ENCODE measurements at places on chromosomes 6 and 20.

DNA sequence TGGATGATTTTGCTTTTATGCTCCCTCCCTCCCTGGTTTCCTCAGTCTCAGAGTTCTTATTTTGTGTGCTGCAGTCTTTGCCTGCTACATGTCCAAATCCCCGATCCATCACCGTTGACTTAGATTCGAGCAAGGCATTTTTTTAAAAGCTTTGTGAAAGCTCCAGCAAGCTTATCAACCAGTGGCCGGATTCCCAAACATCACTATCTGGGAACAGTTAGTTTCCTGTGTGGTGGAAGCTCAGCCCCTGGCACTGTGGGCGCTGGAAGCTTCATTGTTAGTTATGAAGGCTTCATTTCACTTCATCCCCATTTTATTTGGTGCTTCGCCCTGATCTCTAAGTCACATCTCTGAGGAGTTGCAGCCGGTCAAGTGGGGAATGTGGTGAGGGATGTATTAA lies 44.7 kb downstream of the DEK start:
- no peak for DNase-seq

DNA sequence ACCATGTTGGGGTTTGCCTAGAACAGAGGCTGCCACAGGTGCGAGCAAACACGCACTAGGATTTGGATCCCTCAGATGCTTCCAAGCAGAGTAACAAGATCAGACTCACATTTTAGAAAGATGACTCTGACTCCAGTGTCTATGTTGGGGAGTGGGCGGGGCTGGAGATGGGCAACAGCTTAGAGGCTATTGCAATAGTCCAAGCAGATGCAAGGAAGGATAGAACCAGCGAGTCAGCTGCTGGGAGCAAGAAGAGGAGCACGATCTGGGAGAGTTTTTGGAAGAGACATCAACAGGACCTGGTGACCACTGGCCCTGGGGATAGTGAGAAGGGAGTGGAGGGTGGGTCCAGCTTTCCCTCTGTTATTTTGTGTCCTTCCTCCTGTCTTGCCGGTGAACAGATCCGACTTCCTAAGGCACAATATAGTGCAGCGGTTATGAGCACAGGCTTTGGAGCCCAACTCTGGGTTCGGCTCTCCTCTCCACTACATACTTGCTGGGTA lies 52.7 kb downstream of the FGD2 start:
- no peak for DNase-seq

DNA sequence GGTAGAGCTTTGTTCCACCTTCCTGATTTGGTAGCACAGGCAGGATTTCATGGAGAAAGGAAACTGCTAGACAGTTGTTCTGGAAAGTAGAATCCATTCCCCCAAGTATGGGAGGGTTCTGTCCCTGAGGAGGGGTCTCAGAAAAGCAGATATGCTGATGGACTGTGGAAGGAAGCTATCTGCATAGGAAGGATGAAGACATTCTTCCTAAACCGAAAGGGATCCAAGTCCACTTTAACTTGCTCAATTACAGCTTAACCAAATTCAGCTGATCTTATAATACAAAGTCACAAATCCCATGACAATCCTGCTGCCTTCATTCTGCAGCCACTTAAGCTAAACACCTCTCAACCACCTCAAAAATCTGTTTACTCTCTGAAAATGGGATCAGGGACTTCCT lies 2.6 kb downstream of the MAN1A1 start:
- no peak for DNase-seq

DNA sequence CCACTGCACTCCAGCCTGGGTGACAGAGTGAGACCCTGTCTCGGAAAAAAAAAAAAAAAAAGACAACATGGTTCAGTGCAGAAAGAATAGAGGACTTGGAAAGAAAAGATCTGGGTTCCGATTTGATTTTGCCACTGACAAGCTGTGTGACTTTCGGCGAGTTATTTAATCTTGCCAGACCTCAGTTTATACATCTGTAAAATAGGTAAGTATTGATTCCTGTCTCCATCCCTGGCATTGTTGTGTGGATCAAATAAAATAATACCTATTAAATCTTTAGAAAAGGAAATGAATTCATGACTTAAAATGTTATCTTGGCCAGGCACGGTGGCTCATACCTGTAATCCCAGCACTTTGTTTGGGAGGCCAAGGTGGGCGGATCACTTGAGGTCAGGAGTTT lies 7.0 kb downstream of the ITCH start:
- no peak for DNase-seq

DNA sequence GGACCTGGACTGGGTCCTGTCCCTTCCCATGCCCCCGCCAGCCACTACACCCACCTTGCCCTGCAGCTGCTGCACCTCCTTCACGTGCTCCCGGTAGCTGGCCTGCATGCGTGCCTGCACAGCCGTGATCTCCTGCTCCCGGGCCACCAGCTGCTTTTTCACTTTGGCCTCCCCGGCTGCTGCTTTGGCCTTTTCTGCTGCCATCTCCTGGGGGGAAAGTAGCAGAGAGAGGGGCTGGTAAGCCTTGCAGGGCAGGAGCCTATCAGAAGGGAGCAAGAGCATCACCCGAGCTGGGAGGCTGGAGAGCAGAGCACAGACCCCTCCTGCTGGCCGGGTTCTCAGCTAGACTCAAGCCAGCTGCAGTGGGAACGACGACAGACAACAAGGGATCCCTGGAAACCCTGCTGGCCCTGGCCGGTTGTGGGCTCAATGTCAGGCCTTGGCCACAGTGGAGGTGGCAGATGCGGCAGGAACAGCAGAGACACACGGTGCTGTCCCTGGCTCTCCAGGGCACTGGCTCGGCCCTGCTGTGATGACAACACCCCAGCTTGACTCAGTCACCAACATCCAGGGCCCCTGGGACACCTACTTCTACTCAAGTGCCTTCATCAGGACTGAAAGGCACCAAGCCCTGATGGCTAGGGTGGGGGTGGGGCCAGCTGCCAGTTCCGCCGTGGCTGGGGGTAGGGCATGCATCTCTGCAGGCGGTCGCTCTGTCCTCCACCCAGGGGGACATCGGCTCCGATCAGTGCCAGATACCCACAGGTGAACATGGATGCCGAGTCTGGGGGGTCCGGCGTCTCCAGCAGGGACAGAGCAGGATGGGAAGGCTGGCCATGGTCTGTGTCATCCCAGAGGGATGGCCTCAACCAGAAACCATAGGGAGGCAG lies 45.3 kb downstream of the RRBP1 start:
- DNase-seq, result no peak

GRCh38 chr6:25070547-25071366 lies 135.0 kb upstream of the RIPOR2 start:
- peak; percentile 55 for DNase-seq

GRCh38 chr20:45465491-45466266 lies 3.9 kb upstream of the WFDC2 start:
- DNase-seq, result no peak

DNA sequence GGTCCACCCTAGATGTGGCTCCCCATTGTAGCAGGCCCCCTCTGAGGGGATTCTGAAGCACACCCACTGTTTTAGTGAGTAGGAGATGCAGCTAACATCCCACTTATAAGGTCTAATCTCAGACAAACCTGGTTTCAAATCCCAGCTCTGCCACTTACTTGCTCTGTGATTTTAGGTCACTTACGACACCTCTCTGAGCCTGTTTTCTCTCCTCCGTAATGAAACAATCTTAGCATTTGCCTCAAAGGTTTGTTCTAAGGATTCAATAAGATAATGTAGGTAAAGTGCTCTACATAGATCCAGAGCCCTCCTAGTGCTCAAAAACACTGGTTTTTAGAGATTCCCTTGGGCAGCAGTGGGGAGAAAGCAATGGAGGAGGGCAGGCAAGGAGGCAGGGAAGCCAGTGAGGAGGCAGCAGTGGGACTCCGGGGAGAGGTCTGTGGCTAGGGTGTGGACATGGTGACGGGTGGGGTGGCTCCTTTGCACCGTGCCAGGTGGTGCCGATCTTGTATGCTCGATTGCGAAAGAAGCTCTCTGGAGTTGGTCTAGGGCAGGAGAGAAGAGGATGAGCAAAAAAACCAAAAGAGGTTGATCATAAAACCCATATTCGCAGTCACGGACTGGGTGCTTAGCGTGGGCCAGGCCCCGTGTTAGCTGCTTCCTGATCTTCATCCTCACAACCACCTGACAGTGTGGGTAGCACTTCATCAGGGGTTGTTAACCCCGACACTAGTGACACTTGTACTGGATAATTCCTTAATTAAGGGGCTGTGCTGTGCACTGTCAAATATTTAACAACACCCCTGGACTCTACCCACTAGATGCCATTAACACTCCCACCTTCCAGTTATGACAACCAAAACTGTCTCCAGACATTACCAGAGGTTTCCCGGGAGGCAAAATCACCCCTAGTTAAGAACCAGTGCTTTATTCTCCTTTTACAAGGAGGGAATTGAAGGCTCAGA lies 16.8 kb upstream of the PTGIS start:
- no peak for DNase-seq
